ENCODE measurements at places on chromosomes 3 and 15.

DNA sequence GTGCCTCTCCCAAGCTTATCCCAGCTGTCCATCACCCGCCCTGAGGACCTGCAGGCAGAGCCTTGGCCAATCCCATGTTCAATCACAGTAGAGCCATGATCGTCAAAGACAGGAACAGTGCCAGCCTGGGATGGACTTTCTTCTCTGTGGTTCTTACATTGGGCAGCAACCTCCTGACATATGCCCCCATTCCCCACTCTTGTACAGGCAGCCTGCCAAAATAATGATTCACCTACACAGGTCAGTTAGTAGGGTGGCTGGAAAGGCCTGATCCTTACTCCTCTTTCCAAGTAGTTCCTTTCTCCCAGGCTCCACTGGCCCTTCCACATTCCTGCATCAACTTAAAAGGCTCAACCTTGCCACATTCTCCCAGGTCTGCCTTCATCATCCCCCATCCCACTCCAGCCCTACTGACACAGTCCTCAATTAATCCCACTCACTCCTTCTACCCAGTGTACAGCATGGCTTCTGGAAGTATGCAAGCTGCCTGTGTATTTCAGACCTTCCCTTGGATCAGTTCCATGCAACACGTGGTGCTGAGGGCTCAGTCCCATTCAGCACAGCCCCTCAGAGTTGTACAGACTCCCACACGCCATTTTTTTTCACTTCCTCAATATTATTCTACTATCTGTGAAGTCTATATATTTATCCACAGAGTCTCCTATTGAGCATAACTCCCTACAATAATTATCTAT, 189.8 kb downstream of the NTRK3 start:
- no peak for DNase-seq

DNA sequence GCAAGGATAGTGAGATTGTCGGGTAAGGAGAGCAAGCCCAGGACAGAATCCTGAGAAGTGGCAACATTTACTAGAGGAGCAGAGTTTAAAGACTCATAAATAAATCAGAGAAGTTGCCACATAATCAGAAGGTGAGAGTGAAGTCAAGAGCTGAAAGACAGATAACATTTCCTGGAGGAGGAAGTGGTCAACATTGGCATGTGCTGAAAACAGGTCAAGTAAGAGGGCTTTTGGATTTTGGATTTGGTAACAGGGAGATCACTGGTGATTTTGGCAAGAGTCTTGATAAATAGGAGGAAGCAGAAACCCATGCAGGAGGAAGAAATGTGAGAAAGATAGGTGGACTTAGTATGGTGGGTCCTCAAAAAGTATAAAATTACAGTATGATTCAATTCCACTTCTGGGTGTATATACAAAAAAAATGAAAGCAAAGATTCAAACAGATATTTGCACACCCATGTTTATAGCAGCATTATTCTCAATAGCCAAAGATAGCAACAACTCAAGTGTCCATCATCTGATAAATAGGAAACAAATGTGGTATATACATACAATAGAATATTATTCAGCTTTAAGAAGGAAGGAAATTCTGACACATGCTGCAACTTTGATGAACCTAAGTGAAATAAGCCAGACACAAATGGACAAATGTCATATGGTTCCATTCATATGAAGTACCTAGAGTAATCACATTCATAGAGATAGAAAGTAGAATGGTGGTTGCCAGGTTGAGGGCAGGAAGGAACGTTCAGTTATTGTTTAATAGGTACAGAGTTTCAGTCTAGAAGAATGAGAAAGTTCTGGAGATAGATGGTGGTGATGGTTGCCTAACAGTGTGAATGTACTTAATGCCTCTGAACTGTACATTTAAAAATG, 27.3 kb upstream of the MBNL1 start:
- DNase-seq: no peak

- no peak for DNase-seq
Observed at GRCh38 chr3:85297291-85297690, 338.5 kb downstream of the CADM2 start.

- peak; percentile 83 for DNase-seq
Observed at GRCh38 chr3:187130346-187131066, 8.8 kb downstream of the RPL39L start.

DNA sequence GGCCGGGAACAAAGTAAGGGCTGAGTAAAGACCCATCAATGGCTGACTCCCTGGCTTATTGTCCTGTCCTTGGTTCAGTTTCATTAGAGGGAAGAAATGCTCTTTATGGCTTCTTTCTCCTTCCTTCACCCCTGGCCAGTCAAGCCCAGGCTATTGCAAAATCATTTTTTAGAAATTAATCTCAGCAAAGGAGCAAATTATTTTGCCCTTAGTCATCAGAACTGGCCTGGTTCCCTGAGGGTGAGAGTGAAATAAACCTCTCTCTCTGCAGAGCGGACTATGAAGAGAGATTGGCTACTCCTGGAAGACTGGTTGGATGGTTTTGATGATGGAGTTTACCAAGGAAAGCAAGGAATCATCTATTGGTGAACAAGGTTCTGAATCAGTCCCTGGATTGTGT, 52.7 kb upstream of the OXTR start:
- no peak for DNase-seq

DNA sequence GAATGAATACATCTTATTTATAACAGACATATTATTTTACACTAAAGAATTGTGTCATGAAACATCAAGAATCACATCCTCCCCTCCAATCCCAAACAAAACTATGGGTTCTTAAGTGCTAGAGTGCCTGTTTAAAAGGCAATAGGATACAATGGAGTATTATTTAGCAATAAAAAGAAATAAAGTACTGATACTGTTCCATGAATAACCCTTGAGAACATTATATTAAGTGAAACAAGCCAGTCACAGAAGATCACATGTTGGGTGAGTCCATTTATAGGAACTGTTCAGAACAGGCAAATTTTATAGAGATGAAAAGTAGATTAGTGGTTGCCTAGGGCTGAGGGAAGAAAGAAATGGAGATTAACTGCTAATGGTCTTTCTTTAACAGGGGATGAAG, 86.5 kb downstream of the ANKRD28 start:
- DNase-seq: no peak

GRCh38 chr3:17836092-17836491, 93.7 kb upstream of the TBC1D5 start:
- no peak for DNase-seq

GRCh38 chr3:152109038-152109437, 159.7 kb upstream of the MBNL1 start:
- no peak for DNase-seq

DNA sequence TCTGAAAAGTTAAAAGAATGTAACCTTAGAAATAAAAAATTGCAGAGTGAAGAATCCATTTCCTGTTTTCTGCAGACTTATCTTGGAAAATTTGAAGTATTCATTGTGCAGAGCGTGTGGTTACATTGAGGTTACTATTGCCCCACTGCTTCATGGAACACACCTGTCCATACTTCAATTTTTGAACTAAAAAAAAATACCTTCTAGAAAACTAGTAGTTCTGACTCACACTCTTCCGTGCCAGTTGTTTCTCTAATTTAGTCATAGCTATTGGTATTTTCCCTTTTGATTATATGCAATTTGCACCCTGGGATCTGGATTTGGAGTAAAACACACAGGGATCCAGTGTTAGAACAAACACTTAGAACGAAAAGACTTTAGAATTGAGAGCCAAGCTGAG, 111.8 kb upstream of the LYSMD4 start:
- DNase-seq: no peak

- no peak for DNase-seq
Observed at GRCh38 chr3:117346901-117347300, 637.3 kb downstream of the TUSC7 start.

DNA sequence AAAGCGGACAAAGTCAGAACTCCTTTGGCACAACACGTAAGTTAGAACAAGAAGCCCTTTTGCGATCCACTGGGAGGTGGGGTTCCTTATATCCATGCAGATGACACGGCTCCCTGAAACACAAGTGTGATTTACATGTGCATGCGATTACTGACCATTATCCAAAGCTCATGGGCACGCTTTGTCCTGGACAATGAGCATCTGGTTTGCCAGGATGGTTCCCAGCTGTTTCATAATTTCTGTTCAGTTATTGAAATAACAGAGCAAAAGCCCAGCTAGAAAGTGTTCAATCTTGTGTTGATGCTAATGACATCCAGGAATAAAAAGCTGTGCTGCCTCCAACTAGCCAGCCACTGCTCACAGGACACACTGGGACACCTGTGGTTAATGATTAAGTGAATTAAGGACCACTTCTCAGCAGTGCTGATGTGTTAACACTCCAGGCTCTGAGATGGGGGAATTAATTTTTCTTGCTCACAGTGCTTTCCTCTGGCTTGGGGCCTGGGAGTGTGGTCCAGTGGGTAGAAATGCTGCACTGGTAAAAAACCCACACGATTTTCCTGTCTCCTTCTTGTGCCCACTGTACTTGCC, 123.1 kb upstream of the SLC2A2 start:
- DNase-seq: no peak

GRCh38 chr15:74889390-74889882, 406 bp upstream of the MPI start:
- no peak for DNase-seq

DNA sequence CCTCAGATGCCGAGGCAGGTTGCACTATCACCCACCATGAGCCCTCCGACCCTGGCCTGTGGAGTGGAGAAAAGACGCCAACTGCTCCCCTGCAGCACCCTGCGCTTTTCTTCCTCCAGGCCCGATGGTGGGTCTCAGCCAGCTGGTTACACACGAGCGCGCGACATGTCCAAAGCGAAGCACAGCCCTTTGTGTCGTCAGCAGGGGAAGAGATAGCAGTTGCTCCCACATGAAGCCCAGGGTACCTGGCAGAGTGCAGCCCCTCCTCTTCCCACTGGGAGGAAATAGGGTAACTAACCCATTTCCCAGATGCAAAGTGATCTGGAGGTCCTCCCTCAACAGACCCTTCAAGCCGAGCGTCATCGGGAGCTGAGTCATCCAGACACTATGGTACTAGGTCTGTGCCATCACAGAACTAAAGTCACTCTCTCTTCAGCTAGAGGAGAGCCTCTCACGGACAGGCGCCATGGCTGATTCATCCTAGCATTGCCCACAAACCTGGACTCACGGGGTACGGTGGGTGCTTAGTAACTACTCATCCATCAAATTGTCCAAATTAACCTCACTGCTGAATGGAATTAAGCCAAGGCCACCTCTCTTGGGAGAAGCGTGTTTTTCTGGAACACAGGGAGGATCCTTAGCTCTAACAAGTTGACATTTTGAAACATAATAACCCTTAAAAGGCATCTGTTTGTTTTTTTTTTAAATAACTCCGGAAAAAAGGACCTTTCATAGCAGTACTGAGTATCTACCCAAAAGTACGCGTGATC, 45.2 kb upstream of the BDH1 start:
- no peak for DNase-seq

DNA sequence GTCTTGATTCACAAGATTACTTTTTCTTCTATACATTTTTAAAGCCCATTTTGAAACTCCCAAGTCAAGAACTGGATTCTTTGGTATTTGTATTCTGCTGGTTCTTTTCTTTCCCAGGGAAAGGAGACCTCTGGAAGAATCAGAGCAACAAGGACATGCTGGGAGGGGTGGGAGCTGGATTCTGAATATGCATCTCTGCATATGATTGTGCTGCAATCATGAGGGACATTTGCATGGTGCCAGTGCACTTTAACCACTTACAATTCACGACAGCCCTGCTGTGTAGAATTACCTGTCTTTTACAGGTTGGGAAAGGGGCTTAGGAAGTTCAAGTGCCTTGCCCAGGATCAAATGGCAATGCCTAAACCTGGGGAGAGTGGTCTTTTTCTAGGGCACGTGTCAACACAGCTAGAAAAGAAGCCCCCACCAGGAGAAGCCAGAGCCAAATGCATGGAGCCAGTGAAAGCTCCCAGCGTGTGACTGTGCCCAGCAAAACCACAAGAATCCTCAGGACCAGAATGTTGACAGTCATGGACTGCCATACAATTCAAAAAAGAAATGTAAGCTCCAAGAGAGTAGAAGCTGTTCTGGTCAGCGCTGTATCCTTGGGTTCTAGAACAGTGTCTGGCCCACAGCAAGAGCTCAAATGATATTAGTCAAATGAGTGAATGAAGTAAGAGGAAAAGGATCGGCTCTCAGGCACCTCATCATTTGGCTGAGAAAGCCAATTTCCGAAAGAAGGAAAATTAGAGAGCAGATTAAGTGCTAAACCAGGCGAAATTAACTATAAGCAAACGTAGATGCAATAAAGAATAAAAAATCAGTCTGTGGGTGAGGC, 84.5 kb upstream of the MEF2A start:
- no peak for DNase-seq

GRCh38 chr3:122102191-122102935, 47.2 kb downstream of the CD86 start:
- no peak for DNase-seq

- no peak for DNase-seq
Observed at GRCh38 chr15:25171856-25172687, 217.3 kb downstream of the SNRPN start.

GRCh38 chr3:132386259-132386658, 31.0 kb upstream of the DNAJC13 start:
- no peak for DNase-seq

- no peak for DNase-seq
Observed at GRCh38 chr3:32195995-32196540, 42.4 kb upstream of the CMTM8 start.

GRCh38 chr3:87413814-87414213, 137.4 kb upstream of the POU1F1 start:
- DNase-seq: no peak

GRCh38 chr3:151538456-151539393, 77.9 kb upstream of the IGSF10 start:
- DNase-seq: no peak

GRCh38 chr3:125266971-125267370, 54.4 kb upstream of the SLC12A8 start:
- DNase-seq: no peak

DNA sequence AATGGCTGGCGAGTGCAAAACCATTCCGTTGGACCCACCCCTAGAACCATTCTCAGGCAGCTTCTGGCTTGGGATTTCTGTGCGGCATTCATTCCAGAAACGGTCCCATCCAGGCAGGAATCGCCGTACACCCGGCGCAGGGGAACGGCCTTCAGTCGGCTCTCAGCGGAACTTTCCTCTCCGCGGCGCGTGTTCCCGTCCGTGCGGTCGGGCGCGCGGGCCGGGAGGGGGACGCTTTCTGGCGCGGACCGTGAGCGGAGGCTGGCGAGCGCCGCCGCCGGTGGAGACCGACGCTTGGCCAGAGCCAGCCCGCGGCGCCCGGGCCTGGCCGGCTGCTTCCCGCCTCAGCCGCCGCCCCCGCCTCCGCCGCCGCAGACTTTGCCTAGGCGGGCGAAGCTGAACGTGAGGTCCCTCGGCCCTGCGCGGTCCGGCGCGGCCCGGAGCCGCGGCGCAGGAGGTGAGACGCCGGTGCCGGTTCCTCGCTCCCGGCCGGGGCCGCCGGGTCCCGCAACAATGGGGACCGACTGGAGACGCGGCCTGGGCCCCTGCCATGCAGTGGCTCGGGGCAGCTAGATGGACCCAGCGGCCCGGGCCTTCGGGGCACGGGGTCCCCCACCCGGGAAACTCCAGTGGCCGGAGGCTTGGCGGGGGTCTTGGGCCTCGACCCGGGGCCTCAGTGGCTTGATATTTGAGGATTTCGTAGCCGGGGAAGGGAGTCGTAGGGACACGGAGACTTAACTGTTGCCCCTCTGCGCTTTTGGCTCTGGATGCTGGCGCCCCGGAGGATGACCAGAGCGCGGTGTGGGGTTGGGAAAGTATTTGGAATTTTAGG, at the start of gene RAD54L2:
RAD54L2 (plus strand) TSS at position 261 of the 832 bp plus-strand sequence. CDS start 51,702 bp downstream, outside the sequence.
- peak; percentile 78 for DNase-seq

All from CD4-positive, alpha-beta T cell treated with Interleukin-15 for 4 hours (primary cell).